Activated CD8-positive, alpha-beta T cell treated with anti-CD3 and anti-CD28 coated beads, Interleukin-2, amount 10 ng/mL, durations not matched to agents 7 days and 5 days (primary cell): ENCODE measurements at places on chromosomes 12 and 14.

- H3K27me3 ChIP-seq: no peaks in the 10 kb centered on the region
- H3K4me3 ChIP-seq: no peak overlapping the region
- H3K4me1 ChIP-seq: no peaks in the 10 kb centered on the region
- DNase-seq: no peak
- H3K36me3 ChIP-seq: no peaks in the 10 kb centered on the region
- no peak overlapping the region for H3K27ac ChIP-seq
Measured at GRCh38 chr12:42926232-42926631, 336.7 kb upstream of the PRICKLE1 start.

- no peaks in the 10 kb centered on the region for H3K36me3 ChIP-seq
- H3K4me3 ChIP-seq: no peak overlapping the region
- no peak for DNase-seq
- no peaks in the 10 kb centered on the region for H3K4me1 ChIP-seq
- peaks cover 2% of the 10 kb centered on the region for H3K27me3 ChIP-seq
Measured at GRCh38 chr12:64009321-64010068, 165.0 kb downstream of the SRGAP1 start.

- no peaks in the 10 kb centered on the region for H3K27me3 ChIP-seq
- DNase-seq: no peak
- no peak overlapping the region for H3K4me3 ChIP-seq
- no peaks in the 10 kb centered on the region for H3K4me1 ChIP-seq
- no peak overlapping the region for H3K27ac ChIP-seq
- no peaks in the 10 kb centered on the region for H3K36me3 ChIP-seq
Measured at GRCh38 chr14:48914921-48915320, 671.3 kb downstream of the RPS29 start.

- H3K36me3 ChIP-seq: no peaks in the 10 kb centered on the region
- no peaks in the 10 kb centered on the region for H3K4me1 ChIP-seq
- no peak for DNase-seq
- no peak overlapping the region for H3K27ac ChIP-seq
- H3K27me3 ChIP-seq: no peaks in the 10 kb centered on the region
Measured at GRCh38 chr12:59087077-59087673, 166.9 kb upstream of the LRIG3 start.

DNA sequence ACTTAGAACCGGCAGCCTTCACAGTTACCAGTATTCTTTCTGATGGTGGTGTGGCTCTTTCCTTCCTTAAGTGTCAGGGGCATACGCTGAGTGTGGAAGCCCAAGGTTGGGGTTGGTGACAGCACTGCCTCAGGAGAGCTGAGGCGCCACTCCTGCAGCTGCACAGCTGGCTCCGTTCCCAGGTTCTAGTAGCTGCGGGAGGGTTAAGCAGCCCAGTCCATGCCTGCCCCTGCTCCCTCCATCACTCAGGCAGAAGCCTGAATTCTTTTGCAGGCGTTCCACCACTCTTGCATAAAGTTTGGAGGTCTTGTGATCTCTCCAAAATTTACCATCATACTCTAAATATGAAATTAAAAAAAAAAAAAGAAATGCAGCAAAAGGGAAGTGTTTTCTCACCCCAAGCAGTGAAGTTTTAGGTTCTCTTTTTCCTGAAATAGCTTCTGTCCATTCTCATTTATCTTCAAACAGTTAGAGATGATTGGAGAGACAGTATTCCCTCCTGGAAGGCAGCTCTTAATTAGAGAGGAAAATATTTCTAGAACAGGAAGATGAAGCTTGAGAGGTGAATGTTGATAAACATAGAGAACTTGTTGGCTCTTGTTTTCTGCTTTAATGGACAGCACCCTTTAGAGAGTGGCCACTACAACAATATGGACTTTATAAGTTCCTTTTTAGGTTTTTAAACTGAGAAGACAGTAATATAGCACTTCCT is 136.1 kb downstream of the FGD4 start:
- H3K4me1 ChIP-seq: no peaks in the 10 kb centered on the region
- DNase-seq: no peak
- H3K27me3 ChIP-seq: peaks cover 35% of the 10 kb centered on the region

- H3K36me3 ChIP-seq: peaks cover 41% of the 10 kb centered on the region
- H3K27me3 ChIP-seq: no peaks in the 10 kb centered on the region
- peak; percentile 60 for DNase-seq
- peaks cover 58% of the 10 kb centered on the region for H3K4me1 ChIP-seq
Measured at GRCh38 chr14:74882103-74882920, 596 bp downstream of the DLST start.

- no peaks in the 10 kb centered on the region for H3K4me1 ChIP-seq
- H3K27ac ChIP-seq: no peak within 1 kb of the TSS
- no peaks in the 10 kb centered on the region for H3K36me3 ChIP-seq
- H3K4me3 ChIP-seq: no peak within 1 kb of the TSS
- H3K27me3 ChIP-seq: peaks cover 35% of the 10 kb centered on the region
Measured at GRCh38 chr12:6383572-6384498, at the start of gene LTBR. Gene LTBR, plus strand, starts transcription at chr12:6384162. Its CDS starts 197 bp downstream, at chr12:6384359.
